CD4-positive, CD25-positive, alpha-beta regulatory T cell (primary cell): ENCODE measurements at places on chromosomes 13 and 19. TPM values are rescaled to one million over a fixed set of nuclear protein-coding genes. Genes with fewer than 3 reads are reported as not detected.

LMO7 gene
- 22.5 TPM for total RNA-seq

ICAM4 gene
- 0.67 TPM for total RNA-seq

ZNF135 gene
- total RNA-seq = 0.39 TPM

SPHK2 gene
- 13.0 TPM for total RNA-seq

ZNF446 gene
- total RNA-seq = 10.5 TPM

KPTN gene
- total RNA-seq = 3.5 TPM

DNA sequence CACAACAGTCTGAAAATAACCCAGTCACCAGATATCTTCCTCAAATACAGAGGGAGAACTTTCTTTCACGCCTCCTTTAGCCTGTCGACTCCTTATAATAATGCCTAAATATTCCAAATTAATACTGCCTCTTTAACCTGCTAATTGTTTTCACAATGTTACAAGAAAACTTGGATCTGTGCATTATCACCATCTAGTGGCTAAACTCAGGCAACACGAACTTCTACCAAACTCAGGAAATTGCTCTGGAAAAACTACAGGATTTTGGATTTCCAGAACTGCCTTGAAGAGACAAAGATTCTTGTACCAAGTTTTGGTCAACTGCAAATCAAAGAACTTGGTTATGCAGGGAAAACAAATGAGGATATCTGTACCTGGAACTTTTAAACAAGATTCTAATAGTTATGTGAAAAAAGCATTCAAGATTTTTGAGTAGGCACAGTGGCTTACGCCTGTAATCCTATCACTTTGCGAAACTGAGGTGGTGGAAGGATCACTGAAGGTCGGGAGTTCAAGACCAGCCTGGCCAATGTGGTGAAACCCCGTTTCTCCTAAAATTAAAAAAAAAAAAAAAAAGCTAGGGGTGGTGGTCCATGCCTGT lies 10.8 kb downstream of the CLN5 start:
- no peak for DNase-seq

DNA sequence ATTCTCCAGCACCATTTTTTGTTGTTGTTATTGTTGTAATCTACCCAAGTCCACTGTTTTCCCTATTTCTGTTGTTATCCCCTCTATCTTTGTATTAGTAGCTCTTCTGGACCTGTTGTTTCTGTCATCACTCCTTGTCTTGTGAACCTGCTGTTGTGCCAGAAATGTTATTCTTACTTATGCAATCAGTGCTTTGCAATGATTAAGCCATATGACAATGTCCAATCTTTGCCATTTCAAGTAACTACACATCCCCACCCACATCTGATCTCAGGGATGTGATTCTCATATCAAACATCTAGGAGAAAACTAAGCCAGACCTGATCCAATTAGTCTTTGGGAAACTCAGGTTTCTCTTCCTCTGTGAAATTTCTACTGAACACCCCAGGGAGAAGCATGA lies 472.6 kb upstream of the KLHL1 start:
- DNase-seq = no peak

DNA sequence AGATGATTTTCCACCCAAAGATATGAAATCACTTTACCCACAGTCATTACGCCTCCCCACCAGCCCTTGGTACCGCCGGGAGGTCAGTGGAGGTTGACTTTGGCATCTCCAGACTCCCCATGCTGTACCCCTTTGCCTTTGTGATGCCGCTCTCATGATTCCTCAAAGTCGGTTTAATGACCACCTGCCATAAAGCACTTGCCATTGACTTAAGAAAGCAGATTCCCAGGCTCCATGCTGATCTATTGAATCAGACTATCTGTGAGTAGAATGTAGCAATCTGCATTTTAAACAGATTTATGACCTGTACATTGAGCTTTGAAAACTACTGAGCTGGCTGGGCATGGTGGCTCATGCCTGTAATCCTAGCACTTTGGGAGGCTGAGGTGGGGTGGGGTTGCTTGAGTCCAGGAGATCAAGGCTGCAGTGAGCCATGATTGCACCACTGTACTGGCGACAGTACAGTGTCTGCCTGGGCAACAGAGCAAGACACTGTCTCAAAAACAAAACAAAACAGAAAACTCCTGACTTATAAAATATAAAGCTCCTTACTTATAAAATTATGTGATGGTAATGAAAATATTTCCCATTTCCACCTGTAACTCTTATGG lies 235.2 kb downstream of the KLF5 start:
- DNase-seq = no peak

GRCh38 chr19:45153339-45154063 lies 7.3 kb downstream of the NKPD1 start:
- DNase-seq = peak; percentile 17

DNA sequence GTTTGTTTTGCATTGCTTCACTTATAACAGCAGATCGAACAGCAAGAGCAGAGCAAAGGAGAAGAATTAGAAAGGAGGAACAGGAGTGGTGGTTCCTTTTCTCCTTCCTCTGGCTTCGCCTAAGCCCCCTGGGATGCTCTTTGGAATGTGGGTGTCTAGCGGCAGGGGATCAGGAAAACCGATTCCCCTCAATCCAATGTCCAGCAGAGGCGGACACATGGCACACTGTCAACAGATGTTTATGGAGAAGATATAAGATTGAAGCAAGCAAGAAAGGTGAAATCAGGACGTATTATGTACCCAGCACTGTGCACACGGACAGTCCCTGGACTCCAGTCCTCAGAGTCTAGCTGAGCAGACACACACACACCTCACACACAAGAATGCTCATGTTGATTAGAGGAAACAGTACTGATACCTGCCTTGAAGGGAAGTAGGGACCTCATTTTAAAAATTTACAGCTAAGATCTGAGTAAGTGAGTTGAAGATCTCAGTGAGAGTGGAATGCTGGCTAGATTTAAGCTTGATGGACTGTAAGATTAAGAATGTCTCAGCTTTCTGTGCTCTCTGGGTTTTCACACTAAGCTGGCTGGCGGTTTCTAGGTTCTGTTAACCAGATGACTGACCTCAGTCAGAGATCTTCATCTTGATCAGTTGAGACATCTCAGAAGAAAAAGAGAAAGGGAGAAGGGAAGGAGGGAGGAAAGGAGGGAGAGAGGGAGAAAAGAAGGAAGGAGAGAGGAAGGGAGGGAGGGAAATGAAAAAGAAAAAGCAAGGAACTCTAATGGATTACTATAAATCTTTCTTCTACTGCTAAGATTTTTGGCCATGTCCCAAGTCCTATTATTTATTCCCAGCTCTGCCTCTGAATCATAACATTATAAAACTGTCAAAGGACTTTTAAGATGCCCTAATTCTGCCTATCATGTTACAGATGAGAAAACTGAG lies 44.8 kb downstream of the FLT1 start:
- DNase-seq = no peak

DNA sequence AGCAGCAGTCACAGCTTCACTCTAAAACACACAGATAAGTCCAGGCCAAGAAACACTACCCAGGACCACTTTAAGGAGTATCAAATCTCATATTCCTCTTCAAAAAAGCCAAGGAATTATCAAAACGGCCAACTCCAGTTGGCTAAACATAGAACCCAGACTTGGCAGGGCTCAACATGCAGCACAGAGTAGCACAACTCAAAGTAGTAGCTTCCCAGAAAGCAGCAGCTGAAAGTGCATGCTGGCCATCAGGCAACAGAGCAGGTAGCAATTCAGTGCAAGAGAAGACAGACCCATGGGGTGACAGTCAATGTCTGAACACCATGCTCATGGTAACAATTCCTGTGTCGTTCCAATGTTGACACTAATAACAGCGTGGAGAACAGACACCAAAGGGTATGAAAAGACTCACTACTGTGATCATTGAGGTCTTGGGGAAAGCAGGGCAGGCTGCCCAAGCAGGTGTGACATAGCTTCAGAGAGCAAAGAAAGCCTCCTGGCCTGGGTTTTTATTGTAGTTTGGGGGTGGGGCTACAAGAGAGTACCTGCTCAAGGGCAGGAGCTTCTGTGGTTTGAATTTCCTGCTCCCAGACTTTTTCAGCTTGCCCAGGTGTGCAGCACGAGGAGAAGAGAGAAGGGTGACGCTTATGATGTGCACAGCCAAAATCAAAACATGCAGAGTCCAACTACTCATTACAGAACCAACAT lies 6.2 kb downstream of the ZNF709 start:
- no peak for DNase-seq

- DNase-seq = peak; percentile 52
These were observed 33.1 kb downstream of the CEBPG start for GRCh38 chr19:33406521-33407139.

DNA sequence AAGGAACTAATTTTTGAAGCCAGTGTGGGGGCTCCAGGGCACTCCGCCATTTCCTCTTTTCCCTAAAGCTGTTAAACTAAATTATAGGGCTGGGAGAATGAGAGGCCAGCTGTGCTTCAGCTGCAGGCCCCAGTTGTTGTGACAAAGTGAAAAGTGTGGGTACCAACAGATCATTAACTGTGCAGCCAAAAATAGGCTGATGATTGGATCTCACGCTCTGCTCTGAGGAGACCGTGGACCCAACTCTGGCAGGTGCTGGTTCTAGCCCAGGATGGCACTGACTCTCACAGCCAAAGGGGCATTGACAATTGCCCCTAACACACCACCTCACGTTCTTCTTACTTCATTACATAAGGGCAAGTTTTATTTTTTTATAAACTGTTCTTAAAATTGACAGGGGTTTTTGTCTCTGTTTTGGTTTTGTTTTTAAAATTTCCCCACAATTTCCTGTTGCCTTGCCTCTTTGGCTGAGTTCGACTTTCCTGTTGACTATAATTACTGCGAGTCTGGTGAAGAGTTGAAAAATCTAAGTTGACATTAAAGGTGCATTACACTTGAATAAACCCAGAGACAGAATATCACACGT lies 391.0 kb downstream of the FGF9 start:
- DNase-seq = peak; percentile 79

DNA sequence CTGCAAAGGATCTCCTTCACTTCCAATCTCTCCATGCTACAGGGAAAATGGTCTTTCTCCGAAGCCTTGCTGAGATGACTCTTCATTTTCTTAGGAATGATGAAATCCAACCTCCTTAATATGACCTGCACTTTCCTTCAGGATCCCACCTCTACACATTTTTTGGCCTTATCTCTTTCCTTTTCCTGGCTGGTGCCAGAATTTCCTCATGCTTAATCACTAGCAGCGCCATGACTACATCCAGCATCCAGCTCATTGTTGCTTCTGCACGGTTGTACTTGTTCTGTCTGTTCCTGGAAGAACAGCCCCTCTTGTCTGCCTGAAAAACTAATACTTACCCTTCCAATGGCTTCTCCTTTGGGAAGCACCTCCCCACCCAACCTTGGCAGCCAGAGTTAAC lies 68.4 kb downstream of the TEX26 start:
- no peak for DNase-seq

DNA sequence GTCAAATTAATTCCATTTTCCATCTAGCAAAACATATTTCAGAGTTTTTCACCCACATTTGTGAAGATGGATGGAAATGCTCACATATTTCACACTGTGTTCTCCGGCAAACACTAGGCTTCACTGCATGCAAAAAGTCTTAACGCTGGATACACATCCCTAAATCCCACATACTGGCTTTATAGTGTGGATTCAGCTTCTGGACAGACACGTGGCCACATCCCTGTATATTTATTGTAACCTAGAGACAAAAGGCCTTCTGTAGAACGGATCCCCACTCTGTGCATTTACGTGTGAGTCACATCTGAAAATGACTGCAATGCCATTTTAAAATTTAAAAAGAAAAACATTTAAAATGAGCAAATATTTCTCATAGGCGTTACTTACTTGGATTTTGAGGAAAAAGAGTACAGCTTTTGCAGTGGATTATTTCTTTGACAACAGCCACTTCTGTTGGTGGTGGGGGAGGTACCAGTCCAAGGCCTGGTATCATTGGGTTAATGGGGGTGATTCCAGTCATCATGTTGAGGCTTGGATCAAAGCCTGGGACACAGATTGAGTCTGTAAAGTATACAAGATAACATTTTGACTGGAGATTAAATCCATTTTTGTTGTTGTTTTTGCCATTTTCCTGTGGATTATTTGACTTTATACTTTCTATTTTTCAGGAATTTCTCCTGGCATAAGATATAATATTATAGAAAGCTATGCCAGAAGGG lies 337.7 kb downstream of the DNAJC15 start:
- no peak for DNase-seq

DNA sequence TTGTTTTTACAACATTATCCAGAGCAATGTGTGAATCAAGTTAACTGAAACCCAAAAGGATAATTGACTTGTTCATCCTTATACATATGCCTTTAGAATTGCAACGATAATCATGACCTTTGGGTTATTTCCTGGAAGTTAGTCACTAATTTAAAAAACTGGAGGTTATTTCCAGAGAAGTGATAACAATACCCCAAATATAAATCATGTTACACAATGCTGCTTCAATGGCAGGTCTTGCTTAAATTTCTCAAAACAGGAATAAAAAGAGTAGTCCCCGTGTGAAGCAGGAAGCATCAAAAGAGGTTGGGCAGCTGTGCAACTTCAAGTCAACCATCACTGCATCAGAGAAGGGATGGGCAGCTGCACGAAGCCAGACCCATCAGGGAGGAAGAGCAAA lies 134.4 kb downstream of the EFNB2 start:
- no peak for DNase-seq

DNA sequence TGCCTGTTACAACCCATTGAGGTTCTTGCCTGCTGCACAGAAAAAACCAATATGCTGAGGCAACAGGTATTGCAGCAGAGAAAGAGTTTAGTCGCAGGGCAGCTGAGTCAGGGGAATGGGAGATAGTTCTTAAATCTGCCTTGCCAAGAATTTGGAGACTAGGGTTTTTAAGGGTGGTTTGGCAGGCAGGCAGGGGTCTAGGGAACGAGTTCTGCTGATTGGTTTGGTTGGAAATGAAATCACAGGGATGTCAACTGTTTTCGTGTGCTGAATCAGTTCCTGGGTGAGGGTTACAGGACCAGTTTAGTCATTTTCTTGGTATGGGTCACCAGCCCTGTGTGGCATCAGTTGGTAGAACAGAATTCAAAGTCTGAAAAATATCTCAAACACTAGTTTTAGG lies 36.6 kb downstream of the PDS5B start:
- no peak for DNase-seq

DNA sequence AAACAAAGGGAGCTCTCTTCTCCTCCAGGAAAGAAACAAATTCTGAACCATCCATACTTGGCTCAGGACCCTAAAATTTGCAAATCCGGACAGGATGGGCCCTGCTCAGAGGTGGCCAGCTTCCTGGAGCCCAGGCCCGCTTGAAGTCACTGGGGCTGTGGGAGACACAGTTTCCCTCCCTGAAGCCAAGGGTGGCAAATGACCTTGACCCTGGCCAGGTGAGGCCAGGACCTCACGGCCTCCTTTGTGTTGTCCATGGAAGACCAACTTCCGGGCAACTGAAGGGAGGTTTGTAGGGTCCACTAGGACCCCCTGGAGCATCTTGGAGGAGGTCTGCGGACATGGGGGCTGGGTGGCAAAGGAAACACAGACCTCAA lies 5.5 kb downstream of the NANOS3 start:
- no peak for DNase-seq
